ENCODE measurements at places on chromosomes 12 and 14.
A peak's percentile ranks its signal among the peaks of the same experiment; 100 is the strongest.

DNA sequence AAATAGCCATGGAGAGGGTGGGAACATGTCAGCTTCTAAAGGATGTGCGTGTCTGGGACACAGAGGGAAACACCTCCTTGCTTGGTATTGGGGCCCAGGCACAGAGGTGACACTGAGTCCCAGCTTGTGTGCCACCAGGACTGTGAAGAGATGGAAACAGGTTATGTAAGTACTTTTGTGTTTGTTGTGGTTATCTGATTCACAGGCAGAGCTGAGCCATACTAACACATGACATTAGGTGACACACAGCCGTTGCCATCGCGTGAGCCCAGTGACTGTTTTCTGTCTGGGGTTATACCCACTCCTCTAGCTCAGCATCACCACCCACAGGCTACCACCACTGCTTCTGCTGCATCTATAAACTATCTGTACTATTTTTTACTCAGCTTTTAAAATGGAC lies 12.1 kb upstream of the FLVCR2 start:
- DNase-seq: peak; percentile 92

- DNase-seq: no peak
Observed at GRCh38 chr14:20489093-20489994, 16.0 kb upstream of the RNASE10 start.

DNA sequence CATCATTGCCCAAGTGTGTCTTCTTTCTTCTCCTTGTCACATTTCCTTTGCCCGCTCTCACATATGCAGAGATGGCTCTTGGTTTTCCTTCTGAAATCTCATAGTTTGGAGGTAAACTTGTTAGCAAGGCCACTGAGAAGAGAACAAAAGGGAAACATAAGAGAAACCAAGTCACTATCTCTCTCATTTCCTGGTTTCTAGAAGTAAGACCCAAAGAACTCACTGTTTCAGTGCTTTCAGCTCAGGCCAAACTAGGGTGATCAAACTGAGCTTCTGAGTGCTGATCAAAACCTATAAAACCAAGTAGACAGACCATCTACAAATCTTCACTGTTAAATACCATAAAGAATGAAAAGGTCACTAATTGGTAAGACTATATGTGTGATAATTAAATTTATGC lies 275.4 kb upstream of the BTG1 start:
- DNase-seq: no peak

- no peak for DNase-seq
Observed at GRCh38 chr12:38639625-38640024, 265.8 kb downstream of the CPNE8 start.

- DNase-seq: no peak
Observed at GRCh38 chr12:47223848-47224213, 144.1 kb upstream of the AMIGO2 start.
